Activated naive CD4-positive, alpha-beta T cell treated with anti-CD3 and anti-CD28 coated beads, Interleukin-2, amount 50 U/mL, for 72 hours (primary cell): ENCODE measurements at places on chromosomes 5 and 9.

- peak; percentile 82 for DNase-seq
These were observed 5.9 kb downstream of the CYFIP2 start for GRCh38 chr5:157271740-157272271.

- DNase-seq, result no peak
These were observed 31.2 kb downstream of the OTP start for GRCh38 chr5:77607324-77607723.

DNA sequence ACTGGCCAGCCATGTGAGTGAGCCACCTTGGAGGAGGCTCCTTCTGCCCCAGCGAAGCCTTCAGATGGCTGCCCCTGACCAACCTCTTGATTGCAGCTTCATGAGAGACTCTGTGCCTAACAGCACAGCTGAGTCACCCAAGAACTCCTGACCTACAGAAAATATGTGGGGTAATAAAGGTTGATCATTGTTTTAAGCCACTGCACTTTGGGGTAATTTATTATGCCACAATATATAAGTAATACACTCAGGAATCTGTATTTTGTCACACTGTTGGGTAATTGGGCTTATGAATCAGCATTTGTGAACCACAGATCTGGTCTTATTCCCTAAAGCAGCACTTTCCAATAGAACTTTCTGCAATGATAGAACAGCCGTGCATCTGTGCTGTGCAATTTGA lies 24.4 kb upstream of the VDAC1 start:
- no peak for DNase-seq

- DNase-seq, result peak; percentile 88
These were observed 6.3 kb upstream of the MED7 start for GRCh38 chr5:157148734-157149615.

DNA sequence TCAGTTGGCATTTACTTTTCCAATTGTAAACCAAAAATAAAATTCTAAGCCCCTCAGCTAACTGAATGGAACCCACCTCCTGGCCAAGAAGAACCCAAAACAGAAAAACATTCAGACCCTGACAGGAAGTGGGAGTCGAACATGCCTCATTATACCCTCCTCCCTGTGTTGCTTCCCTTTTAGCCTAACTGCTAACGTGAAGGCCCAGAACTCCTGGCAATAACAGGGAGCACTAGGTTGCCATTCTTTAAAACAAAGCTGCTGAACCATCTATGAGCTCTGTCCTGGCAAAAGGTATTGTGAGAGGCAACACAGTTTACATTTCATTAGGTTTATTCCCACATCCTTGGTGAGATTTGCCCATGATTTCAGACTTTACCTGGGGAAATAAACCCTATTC lies 481.4 kb downstream of the CHSY3 start:
- no peak for DNase-seq

- DNase-seq, result no peak
These were observed 18.3 kb downstream of the INVS start for GRCh38 chr9:100117316-100117715.

- DNase-seq, result no peak
These were observed 50.0 kb upstream of the GLIS3 start for GRCh38 chr9:4349816-4350418.

GRCh38 chr5:108003178-108003577 lies 332.4 kb upstream of the EFNA5 start:
- DNase-seq, result no peak

- no peak for DNase-seq
These were observed 6.7 kb downstream of the NCBP1 start for GRCh38 chr9:97640325-97640724.

DNA sequence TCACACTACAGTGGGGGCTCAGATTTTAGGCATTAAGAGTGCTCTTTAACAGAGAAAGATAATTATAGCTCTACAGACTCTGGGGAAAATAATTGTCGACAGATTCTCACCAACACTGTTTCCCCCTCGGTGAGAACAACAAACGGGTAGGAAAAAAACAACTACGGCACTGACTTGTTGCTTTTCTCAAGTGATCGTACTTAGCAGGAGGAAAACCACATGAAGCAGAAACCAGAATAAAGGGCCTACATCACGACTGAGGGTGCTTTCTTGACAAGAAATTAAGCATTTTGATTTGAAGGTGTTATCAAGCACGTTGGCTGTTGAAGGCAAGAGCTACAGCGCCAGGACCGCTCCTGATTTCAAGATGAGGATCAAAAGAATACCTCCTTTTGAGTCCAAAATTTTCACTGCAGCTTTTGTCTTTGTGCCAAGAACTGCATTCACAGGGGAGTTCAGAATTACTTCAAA lies 27.2 kb upstream of the CER1 start:
- DNase-seq, result no peak

GRCh38 chr9:109817846-109818472 lies 38.0 kb downstream of the PALM2AKAP2 start:
- peak; percentile 74 for DNase-seq

GRCh38 chr5:96115147-96115807 lies 153.6 kb upstream of the ELL2 start:
- no peak for DNase-seq

GRCh38 chr5:509611-510185 lies 14.6 kb downstream of the SLC9A3 start:
- no peak for DNase-seq

DNA sequence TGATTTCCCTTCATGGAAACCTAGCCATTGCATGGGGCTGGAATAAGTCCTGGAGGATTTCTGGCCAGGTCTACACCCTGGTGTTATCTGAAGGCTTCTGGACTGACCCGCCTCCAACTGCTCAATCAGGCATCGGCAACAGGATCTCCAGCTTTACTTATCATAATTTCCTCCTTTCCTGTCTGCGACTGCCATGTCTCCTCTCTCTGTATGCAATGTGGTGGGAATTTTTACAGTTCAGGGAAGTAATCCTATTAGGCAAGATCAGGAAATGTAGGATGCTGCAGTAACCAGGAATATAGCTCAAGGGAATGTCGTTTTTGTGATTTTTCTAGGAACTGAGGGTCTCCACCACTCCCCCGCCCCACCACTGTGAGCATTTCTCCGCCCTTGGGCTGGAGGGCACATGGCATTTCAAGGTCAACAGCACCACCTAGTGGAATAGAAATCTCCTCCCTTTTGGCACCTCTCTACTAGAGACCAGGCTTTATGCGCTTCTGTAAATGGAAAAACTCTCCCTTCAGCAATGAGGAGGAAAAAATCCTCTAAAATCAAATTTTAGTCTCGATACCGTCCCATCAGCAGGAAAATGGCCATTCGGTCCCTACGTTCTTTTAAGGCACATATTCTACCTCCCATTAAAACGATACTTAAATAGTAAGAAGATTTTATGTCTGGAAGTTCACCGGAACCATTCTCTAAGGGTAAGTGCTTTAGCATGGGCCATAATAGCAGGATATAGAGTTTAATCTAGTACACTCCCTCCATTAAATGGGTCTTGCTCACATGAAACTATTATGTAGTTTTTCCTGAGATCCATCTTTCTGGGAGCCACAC lies 93.0 kb downstream of the YTHDC2 start:
- DNase-seq, result peak; percentile 42

DNA sequence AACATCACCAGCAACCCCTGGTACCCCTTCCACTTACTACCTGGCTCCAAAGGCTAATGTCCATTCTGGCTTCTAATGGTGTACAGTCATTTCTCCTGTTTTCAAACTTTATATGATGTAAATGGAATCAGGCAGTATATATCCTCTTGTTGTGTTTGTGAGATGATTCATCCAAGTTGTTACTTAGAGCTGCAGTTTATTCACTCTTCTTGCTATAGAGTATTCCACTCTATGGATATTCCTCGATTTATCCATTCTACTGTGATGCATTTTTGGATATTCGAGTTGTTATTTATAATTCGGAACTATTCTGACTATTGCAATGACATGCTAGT lies 32.4 kb downstream of the IRF1 start:
- DNase-seq, result no peak

DNA sequence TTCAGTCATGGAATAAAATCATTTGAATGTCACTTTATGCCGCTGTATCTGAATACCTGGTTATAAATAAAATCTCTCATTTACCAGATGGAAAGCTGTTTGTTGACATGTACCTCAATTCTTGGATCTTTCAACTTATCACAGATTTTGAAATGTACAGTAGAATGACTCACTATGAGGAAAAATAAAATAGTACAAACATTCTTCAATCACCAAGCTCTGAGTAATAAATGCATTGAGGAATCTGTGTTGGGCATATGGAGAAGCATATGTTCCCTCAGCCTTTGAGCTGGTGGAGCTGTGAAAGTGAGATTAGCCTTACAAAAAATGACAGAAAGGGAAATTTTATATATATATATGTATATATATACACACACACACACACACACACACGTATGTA lies 175.4 kb downstream of the KIAA0825 start:
- DNase-seq, result no peak

- DNase-seq, result no peak
These were observed 129.9 kb upstream of the RPS23 start for GRCh38 chr5:82408033-82408432.

DNA sequence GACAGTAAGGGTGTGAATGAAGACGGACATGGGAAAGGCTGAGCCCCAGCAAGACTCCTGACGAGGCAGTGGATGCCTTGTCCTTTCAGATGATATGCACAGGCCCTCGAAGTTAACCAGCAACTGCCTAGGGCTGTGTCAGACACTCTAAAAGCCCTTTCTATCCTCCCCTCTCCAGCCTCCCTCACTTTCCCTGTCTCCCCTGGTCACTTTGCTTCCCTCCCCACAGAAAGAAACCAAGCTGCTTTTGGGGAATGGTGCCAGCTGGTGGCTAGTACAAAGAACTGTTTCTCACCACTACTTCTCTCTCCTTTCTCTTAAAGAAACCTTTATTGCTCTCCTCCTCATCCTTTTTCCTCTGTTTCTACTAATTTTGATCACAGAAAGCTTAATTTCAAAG lies 21.4 kb downstream of the LHFPL2 start:
- no peak for DNase-seq

- no peak for DNase-seq
These were observed 15.2 kb downstream of the MAML1 start for GRCh38 chr5:179747811-179748210.

GRCh38 chr9:38141746-38142591 lies 72.9 kb upstream of the SHB start:
- no peak for DNase-seq

DNA sequence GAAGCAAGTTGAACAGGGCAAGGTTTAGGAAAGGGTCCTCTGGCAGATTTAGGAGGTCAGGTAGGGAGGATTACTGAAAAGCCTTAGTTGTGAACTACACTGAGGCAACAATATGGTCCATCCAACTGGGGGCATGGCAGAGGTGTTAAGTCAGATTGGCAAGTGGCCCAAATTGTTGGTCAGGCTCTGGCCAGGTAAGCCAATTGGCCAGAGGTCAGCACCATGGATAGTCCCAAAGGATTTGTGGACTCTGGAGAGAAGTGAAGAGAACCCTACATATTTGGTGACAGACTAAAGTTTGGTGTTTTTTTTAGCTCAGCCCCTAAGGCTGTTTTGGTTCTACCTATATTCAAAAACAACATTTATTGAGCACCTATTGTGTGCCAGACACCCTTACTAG lies 39.1 kb upstream of the RASGRF2 start:
- no peak for DNase-seq

- DNase-seq, result no peak
These were observed 253.1 kb downstream of the TLR4 start for GRCh38 chr9:117957267-117957666.

DNA sequence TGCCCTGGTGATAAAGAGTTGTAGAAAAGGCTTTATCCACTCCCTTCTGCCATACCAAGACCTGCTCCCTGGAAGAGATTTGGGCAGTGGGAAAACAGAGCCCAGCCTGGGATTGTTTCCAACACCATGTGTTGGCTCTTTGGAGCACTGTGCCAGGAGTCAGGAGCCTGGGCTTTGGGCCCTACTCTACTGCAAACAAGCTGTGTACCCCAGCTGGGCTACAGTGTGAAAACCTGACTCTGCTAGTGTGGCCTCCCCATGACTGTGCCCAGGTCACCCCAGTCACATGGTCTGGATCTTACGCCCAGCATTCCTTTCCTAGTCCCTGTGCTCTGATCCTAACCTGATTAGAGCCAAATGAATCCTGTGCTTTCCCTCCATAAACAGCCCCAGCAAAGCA lies 39.3 kb upstream of the SHB start:
- no peak for DNase-seq

DNA sequence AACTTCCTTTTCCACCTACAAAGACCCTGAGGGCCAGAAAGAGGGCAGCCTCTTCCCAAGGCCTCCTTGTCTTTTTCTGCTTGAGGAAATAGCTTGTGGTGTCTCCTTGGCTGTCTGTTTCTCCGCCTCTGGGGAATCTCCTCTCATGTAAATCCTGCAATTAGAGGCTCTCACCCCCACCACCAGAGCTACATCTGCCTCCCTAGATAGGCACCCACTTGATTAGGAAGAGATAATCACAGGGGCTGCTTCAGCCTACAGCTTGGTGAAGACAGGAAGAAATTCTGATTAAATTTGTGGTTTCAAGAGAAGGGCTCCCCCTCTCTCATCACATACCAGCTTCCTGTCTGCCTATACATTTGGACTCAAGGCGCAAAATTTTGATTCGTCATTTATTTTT lies 75.6 kb downstream of the TLR4 start:
- no peak for DNase-seq

- no peak for DNase-seq
These were observed 95.4 kb upstream of the PRDM9 start for GRCh38 chr5:23411994-23412393.

GRCh38 chr5:33690374-33691135 lies 201.2 kb downstream of the ADAMTS12 start:
- DNase-seq, result no peak

DNA sequence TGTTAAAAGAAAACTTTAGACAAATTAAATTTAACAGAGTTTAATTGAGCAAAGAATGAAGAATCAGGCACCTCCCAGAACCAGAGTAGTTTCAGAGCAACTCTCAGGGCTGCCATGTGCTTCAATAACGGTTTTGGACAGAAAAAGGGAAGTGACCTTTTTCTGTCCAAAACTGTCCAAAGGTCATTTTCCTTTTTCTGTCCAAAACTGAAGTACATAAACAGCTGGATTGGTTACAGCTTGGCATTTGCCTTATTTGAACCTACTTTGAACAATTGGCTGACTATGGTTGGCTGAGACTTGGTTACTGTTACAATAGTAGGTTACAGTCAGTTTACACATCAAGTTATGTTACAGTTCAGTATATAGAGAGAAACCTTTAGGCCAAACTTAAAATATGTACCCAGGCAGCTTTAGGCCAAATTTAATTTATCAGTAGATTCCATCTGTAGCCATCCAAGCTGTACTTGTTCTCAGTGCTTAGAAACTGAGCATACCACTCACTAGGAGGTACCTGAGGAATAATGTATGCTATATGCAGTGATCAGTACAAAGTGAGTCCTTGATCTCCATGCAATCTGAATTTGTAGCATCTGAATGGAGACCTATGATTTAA lies 44.0 kb downstream of the C9orf85 start:
- no peak for DNase-seq

DNA sequence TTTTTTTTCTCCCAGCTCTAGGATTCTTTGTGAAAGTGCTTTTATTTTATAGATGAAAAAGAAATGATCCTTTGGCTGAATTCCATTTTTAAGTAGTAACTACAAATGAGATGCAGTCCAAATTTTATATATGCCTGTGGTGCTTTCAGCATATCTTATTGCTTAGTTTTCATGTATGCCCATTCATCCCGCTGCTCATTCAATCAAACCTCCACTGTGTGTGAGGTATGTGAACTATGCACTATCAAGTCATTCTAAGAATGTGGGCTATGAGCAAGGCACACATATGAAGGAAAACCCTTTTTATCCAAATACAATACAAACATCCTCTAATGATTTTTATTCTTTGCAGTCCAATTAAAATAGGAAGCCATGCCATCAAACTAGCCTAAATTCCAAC lies 1069.1 kb upstream of the DMAC1 start:
- DNase-seq, result no peak
